Frontal cortex (tissue), 4 donors: ENCODE measurements at places on chromosomes 6 and 20. TPM values are rescaled to one million over a fixed set of nuclear protein-coding genes. Genes with fewer than 3 reads are reported as not detected.

DNA sequence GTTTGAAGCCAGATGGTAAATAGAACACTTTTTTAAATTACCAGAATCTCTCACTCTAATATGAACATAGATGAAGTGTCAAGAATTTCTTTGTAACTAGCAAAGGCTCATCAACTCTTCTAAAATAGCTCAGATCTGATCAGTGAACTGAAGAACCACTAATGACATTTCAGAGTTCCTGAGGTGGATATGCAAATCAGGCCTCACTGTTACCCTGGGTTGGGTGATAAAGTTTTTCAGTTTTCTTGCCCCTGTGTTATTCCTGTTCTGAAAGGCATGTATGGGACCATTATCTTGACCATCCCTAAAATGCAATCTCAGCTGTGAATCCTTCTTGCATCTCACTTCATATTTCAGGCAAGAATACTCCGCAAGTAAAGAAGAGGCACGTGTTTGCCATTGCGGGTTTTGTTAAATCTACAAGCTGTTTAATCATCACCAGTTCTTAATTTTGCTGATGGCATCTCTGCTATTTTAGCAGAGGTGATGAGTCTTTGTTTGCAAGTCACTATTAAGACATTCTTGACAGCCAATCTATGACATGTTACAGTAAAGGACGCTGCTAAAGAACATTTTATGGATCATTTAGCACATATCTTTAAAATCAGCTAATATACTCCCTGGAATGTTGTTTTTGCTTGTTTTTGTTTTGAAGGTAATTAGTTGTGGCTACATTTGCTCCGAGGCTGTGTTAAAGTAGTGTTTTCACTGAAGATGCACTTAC, 47.9 kb downstream of the KHDC1L start:
- no peak for DNase-seq

DNA sequence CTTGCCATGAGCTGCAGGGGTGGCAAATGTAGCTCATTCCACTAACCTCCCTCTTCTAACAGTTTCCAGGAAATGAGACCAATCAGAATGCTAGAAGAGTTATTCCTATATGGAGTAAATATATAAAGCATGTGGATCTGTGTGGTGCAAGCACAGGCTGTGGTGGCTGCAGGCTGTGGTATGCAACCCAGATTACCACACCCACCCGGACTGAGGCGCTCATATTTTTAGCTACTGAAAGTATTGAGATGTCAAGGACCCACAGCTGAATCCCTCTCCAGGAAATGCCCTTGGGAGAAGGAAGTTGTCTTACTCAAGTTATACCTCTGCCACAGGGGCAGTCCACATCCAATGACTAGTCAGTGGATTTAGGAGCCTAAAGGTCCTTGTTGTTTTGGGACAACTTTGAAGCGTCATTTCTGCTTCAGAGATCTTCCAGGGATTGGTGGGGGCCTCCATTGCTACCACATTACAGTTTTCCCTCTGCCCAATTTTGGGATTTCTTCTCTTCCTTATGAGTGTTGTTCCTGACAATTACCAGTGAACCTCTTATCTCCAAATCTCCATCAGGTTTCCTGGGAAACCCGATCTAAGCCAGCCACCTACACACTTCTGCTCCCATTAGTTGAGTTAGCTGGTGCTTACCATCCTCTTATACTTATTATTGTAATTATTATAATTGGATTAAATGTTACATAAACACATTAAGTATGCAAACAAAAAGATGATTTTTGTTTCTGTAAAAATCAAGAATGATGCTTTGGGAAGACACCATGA, 12.1 kb upstream of the REPS1 start:
- no peak for DNase-seq

- no peak for DNase-seq
Measured at GRCh38 chr6:157476797-157477196, 95.8 kb downstream of the ZDHHC14 start.

- DNase-seq = no peak
Measured at GRCh38 chr6:17305219-17306001, 24.2 kb downstream of the RBM24 start.

DNA sequence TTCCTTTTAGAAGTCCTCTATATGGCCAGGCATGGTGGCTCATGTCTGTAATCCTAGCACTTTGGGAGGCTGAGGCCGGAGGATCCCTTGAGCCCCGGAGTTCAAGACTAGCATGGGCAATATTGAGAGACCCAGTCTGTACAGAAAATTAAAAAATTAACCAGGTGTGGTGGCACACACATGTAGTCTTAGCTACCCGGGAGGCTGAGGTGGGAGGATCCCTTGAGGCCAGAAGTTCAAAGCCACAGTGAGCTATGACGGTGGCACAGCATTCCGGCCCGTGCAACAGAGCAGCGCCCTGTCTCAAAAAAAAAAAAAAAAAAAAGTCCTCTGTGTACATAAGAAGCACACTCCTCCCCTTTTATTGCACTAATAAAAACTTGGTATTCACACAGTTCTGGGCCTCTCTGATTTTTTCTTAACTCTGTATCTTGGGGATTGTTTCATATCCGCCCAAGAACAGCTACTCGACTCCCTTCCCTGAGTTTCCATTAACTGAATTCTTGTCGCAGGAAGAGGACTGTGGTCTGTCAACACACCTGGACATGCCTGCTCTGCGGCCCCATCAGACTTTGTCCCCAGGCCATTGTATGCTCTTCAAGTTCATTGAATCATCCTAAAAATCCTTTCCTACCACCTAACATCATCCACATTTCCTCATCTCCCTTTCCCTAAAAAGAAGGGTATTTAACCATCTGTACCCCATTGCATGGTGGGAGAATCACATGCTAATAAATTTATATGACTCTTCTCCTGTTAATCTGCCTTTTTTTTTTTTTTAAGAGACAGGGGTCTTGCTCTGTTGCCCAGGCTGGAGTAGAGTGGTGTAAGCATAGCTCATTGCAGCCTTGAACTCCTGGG, 25.9 kb upstream of the PPP1R3G start:
- no peak for DNase-seq

The DAAM2 gene
- 5.3 TPM for total RNA-seq

The XKR7 gene
- total RNA-seq = 9.8 TPM

The MUCL3 gene
- total RNA-seq = not detected
